Lung (tissue), 17 donors: ENCODE measurements at places on chromosomes 2 and 18.

GRCh38 chr2:223928113-223929006 is 16.8 kb downstream of the WDFY1 start:
- DNase-seq, result no peak

DNA sequence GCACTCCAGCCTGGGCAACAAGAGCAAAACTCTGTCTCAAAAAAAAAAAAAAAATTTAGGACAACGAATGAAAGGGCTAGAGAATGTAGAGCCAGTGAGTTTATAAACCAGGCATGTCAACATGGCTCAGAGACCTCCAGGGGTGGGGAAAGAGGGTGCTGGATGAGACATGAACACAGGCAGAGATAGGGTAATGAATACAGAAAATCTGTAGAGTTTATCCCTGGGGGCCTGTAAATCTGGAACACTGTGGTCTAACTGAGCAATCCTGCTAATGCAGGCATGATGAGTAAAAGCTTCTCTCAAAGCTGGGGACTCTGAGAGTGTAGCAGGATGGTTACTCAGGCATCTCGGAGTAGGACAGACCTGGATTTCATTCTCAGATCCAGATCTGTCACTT is 59.2 kb upstream of the IGFBP2 start:
- no peak for DNase-seq

DNA sequence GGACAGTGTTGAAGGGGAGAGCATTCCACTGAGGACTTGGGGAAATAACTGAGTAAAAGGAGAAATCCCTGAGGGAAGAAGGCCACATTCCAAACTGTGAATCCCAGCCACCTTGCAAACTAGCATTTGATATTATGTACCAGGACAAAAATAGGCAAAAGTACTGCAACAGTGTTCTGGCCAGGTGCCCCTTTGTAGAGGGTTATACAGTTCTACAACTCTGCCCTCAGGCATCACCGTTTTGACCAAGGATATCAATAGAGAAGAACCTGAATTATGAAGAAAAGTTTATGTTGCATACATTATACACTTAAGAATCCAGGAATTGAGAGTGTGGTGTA is 20.6 kb upstream of the CAVIN2 start:
- no peak for DNase-seq

DNA sequence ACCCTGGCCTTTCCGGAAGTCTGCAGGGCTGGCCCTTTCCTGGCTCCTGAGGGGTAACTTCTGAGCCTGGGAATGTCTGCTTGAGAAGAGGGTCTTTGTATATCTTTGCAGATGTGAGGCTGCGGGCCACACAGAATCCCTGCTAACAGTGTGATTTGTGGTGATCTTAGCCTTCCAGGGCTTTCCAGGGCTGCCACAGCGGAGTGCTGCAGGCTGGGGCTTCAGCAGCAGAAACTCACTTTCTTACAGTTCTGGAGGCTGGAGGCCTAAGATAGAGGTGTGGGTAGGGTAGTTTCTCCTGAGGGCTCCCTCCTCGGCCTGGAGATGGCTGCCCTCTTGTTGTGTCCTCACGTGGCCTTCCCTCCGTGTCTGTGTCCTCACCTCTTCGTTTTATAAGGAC is 294.7 kb upstream of the HS6ST1 start:
- DNase-seq, result no peak

GRCh38 chr18:42025974-42026625 is 71.1 kb downstream of the PIK3C3 start:
- DNase-seq, result no peak

DNA sequence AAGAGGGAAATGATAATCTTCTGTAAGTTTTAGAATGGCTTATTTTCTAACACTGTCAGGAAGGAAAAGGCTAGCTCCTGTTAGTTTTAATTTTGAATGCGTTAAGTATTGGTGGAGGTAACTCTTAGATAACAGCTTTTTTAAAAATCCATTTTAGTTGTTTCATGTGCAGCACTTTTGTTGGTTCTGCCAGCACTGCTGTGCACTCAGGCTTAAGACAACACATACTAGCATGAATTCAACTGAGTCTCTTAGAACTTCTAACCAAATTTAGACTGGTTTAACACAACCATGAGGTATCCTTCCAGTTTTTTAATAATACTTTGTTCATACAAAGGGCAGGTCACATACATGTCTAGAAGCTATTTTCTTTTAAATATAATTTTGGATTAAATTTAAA is 42.4 kb downstream of the ACVR1 start:
- DNase-seq, result no peak
